Stimulated activated CD4-positive, alpha-beta T cell treated with anti-CD3 and anti-CD28 coated beads, Interleukin-1b, Interleukin-23, amount 100 ng/mL, for 1 hour (primary cell): ENCODE measurements at places on chromosomes 12 and 14.

- no peak for DNase-seq
Measured at GRCh38 chr14:100885617-100886016, 17.9 kb downstream of the RTL1 start.

DNA sequence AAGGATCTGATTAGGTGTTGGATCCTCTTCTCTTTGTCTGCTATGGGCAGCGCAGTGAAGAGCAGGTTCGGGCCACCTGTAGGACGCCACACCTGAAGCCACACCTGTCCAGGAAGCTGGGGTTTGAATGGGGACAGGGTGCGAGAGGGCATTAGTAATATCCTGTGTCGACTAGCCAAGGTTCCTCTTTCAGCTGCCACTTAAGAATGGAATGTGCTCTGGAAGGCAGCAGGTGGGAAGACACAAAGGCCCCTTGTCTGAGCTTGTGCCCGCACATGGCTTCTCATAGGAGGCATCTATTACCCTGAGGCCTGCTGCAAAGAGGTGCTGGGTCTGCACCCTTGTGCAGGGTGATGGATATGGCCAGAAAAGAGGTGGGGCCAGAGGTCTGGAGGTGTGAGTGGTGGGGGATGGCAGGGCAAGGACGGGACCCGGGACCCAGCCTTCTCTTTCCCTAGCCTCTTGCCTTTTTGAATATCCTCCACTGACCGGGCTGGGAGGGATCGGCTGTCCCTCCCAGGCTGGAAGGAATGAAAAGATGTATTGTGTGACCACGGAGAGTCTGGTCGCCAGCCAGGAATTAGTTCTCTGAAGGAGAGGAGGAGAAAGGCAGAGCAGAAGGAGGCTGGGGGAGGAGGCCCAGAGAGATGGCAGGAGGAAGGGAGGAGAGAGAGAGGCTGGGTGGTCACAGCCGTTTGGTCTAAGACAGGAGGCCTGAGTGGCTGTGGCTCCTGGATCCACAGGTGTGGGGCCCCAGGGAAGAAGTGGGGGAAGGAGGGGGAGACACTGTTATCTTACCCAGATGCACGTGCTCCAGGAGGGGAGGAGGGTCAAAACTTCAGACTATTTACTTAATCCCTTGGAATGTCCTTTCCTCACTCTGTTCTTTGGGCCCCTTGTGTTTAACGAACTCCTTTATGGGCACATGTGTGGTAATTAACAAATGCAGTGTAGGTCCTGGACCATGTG lies 101.5 kb downstream of the SMOC1 start:
- no peak for DNase-seq

DNA sequence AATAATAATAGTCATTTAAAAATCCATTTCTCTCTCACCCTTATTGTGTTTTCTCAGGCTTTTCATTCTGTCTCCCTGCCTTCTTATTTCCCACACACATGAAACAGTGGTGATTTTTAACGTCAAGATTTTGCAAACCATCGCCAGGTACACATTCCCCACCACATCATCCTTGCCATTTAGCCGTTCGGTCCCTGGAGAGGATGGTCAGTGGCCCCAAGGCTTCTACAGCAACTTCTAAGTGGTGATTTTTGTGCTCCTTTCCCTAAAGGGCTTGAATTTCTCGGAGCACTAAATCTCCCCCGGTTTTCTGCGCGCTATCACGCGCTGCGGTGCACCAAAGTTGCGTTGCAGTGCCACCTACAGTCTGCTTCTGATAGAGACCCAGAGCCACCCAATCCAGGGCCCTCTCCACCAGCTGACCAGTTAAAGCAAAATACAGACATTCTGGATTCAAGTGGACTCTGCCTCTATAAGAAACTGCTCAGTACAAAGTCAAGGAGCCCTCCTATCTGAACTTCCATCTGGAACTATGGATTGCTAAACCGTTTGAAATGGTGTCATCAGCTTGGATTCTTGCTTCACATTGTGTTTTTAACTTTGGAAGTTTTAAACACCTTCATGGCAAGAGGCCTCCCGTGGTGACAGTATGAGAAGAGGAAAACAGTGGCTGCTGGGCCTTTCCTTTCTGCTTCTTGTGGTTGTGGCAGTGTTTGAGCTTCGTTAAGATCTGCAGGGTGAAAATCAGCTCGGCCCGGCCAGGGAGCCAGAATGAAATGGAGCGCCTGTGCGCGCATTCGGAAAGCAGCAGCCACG lies 234.0 kb downstream of the SPTSSA start:
- no peak for DNase-seq

DNA sequence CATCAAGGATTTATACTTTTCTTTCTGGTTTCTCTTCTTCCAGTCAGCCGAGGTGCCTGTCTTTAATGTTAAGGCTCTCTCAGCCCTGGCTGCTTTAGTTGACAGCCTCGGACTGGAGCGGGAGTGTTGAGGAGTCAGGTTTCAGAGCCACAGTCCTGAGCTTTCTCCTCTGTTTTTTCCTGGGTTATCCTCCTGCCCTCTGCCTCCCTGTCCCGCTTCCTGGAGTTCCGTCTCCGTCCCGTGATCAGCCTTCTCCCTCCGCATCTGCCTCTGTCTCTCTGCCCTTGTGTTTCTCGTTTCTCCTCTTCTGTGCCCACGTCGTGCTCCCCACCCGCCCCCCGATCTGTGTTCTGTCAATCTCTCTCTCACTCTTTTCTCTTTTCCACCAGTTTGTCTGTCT lies 33.0 kb downstream of the IQSEC3 start:
- DNase-seq: no peak

DNA sequence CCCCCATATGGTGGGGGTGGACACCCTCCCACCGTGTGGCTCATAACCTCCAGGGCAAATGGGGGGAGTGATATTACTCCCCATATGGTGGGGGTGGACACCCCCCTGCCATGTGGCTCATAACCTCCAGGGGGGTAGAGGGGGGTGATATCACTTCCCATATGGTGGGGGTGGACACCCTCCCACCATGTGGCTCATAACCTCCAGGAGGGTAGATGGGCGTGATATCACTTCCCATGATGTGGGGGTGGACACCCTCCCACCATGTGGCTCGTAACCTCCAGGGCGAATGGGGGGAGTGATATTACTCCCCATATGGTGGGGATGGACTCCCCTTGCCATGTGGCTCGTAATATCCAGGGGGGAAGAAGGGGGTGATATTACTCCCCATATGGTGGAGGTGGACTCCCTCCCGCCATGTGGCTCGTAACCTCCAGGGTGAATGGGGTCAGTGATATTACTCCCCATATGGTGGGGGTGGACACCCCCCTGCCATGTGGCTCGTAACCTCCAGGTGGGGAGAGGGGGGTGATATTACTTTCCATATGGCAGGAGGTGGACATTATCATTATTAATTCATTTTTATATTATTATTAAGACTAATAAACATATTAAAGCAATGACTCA lies 51.2 kb upstream of the OXA1L start:
- no peak for DNase-seq

DNA sequence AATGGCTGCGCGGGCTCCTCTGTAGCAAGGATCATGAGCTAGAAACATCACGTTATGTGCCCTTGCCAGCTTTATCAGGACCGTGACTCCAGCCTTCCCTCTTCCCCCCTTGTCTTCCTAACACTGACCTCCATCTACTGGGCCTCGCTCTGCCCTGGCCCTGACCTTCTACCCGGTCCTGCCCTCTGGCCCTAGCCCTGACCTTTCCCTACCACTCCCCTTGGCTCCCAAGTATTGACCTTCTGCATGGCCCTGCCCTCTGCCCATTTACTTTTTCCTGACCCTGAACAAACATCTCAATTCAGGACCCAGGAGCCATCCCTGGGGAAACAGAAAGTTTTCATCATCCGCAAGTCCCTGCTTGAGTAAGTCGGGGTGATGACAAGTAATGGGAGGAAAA lies 2.0 kb downstream of the SOAT2 start:
- DNase-seq: no peak

DNA sequence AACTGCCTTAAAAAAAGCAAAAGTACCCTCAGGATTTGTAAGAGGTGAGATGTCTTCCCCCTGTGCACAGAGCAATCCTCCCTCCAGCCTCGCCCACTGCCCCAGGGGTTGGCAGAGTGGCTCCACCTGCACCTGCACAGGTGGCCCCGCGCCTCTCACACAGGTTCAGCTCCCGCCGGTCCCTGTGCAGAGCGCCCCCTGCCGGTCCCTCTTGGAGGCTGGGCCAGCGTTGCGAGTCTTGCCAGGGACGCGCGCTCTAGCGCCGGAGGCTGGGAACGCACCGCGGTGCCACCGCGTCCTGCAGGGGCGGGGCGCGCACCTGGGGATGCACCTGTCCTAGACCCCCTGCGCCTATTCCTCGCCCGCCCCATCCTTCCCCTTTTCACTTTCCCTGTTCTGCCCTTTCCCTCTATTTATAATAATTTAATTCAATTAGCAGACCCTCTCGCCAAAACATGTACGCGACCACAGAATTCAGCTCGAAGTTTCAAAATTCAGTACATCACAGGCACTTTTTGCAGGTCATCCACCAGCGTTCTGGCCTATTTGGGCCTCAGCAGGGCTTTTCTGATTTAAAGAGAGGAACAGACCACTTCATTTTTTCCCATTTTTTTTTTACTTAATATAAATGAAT lies 618.6 kb downstream of the AACS start:
- DNase-seq: no peak

DNA sequence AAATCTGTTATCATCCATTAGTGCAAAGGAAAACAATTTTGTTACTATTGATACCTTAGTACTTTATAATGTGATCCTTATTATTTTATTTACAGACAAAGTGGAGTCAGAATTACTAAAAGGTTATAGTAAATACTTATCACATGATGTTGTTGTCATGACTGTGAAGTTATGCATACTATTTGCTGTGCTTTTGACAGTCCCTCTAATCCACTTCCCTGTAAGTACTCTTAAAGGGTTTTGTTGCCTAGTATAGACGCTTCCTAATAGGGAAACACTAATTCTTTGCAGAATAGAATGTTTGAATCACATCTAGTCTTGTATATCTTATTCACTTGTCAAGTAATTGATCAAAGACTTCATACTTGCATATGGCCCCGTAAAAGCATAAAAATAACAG lies 69.4 kb downstream of the SLC38A6 start:
- DNase-seq: no peak

- DNase-seq: no peak
Measured at GRCh38 chr12:65171073-65171472, 1.7 kb downstream of the LEMD3 start.

- DNase-seq: no peak
Measured at GRCh38 chr12:19288603-19289244, 150.6 kb upstream of the AEBP2 start.

DNA sequence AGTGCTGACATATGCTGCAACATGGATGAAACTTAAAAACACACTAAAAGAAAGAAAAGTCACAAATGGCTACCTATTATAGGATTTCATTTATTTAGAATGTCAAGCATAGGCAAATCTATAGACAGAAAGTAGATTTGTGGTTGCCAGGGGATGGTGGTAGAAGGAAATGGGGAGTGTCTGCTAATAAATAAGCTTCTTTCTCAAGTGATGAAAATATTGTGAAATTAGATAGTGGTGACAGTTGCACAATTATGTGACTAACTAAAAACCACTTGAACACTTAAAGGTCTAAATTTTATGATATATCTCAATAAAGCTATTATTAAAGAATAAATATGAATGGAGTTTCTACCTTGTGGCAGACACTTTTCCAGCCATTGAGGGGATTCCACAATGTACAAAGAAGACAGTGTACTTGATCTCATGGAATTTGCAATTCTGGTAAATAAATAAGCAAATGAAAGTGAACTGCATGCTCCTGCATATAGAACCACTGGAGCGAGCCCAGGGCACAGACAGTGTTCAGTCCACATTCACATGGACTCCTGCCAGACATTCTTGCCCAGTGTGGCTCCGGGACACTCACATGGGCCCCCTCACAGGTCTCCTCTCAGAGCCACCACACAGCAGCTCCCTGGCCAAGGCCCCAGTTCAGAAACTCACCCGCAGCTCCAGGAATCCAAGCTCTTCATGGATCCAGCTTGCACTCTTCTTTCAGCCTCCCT lies 107.1 kb upstream of the ARID2 start:
- DNase-seq: no peak

DNA sequence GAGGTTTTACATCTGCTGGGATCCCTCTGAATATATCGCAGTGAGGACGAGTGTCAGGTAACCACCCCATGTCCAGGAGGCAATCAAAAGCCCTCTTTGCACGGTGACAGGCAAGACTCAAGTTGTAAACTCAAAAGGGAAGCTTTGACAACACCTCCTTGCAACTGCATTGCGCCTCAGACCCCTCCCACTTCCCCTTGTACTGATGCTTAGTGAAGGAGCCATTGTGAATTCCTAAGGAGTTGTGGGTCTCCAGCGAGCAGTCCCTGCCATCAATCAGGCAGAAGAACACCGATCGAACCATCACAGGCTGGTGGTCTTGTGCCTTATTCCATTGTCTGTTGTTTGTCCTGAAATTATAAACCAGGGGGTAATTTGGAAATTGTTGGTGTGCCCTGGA lies 112.6 kb downstream of the CCDC60 start:
- no peak for DNase-seq

DNA sequence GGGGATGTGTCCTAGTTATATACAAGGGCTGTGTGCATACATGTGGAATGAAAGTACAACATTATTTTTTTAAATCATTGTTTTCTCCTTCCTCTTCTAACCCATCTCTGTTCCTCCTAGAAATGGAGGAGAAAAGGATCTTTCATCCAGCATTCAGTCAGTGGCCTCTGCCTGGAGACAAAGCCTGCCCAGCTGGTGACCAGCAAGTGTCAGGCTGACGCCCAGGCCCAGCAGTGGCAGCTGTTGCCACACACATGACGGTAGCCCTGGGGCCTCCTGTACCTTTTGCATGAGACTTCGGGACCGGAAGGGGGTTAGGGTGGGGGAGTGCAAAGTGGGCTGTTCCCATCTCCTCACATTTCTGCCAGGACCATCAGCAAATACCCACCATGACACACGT lies 46.2 kb downstream of the ERH start:
- no peak for DNase-seq

DNA sequence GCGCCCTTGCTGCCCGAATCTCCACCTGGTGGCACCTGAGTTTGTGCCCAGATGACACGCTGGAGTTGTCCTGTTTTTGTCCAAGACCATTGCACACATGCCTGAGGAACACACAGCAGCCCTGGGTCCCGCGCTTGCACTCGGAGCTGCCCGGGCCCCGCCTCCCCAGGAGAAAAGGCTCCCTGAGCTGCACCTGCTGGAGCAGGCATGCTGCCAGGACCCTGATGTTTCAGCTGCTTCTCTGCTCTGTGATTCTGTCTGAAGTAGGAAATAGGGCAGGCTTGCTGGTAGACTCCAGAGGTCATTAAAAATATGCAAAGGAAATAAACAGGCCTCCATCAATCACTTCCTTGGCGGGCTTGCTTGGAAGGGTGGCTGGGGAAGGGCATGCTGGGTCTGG lies 271.6 kb downstream of the CACNA1C start:
- DNase-seq: no peak

DNA sequence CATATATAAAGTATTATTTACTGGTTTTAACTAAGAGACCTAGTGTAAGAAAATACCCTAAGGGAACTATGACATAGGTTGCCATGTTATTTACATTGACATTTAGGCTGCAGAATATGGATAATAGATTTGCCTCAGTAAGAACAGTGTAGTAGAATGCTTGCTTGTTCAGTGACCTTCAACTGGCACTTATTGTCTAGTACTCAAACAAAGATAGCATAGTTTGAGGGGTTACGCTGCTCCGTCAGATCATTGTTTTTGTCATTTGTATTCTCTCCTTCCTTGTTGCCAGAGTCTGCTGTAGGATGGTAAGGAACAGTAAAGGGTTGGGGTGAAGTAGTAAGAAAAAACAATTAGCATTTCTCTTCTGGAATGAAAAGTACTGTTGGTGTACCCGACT lies 33.2 kb downstream of the TOGARAM1 start:
- DNase-seq: no peak

- DNase-seq: no peak
Measured at GRCh38 chr14:22974530-22975313, 7.6 kb downstream of the AJUBA start.
